Muscle of back (tissue), 13 donors: ENCODE measurements at places on chromosomes 2 and 18. TPM values are rescaled to one million over a fixed set of nuclear protein-coding genes. Genes with fewer than 3 reads are reported as not detected.

APLF gene
- 1.4 TPM for polyA plus RNA-seq

RTP5 gene
- 0.07 TPM for polyA plus RNA-seq

CYTIP gene
- polyA plus RNA-seq = 0.47 TPM

NMUR1 gene
- 0.15 TPM for polyA plus RNA-seq

IL1F10 gene
- not detected for polyA plus RNA-seq

GATA6 gene
- polyA plus RNA-seq = 1.5 TPM

PPP1R1C gene
- 0.75 TPM for polyA plus RNA-seq

MRO gene
- 0.22 TPM for polyA plus RNA-seq

RESP18 gene
- polyA plus RNA-seq = not detected

ZNF638 gene
- polyA plus RNA-seq = 79.0 TPM

NR4A2 gene
- polyA plus RNA-seq = 2.1 TPM

KCNJ3 gene
- polyA plus RNA-seq = 0.69 TPM

LINC00305 gene
- not detected for polyA plus RNA-seq
